Cortex of kidney (tissue), 1 donor: ENCODE measurements at places on chromosomes 5 and 9.

DNA sequence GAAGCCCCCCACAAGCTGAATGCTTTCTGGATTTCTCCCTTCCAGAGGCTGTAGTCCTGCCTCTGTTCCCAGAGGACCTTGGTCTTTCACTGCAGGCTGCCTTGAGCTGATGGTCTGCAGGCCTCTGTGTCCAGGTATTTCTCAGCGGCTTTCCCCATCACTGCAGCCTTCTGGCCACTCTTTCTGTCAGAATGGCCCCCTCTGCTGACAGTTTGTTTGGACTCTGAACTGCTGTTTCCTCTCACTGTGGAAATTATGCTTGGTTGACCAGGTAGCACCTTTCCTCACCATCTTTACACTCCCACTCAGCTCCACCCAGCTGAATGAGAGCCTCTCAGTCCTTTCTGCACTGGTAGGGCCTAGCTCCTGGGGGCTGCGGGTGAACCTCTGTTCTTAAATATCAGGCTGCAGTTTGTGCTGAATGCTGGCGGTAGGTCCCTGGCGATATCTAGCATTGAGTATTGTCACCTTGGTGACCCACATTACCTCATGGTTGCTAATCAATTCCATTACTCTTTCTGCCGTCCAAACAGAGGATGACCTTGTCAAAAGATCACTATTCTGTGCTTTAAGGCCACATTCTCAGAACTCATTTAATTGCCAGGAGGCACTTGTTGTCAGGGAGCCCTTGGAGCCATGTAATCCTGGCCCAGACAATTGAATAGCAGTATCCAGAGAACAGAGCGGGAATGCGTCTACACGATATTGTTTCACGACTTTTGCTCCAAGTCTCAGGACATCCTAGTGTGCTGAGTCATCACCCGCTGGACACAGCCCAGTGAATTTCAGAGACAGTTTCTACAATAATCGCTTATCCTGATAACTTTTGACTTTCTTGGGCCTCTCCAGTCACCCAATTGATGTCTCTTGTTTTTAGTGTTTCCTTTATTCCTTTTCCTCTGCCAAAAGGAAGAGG is 230.2 kb downstream of the TENT4A start:
- no peak for DNase-seq

GRCh38 chr5:103356350-103357091 is 98.0 kb downstream of the MACIR start:
- DNase-seq, result no peak

GRCh38 chr9:84990416-84990815 is 320.9 kb downstream of the NTRK2 start:
- DNase-seq, result no peak

DNA sequence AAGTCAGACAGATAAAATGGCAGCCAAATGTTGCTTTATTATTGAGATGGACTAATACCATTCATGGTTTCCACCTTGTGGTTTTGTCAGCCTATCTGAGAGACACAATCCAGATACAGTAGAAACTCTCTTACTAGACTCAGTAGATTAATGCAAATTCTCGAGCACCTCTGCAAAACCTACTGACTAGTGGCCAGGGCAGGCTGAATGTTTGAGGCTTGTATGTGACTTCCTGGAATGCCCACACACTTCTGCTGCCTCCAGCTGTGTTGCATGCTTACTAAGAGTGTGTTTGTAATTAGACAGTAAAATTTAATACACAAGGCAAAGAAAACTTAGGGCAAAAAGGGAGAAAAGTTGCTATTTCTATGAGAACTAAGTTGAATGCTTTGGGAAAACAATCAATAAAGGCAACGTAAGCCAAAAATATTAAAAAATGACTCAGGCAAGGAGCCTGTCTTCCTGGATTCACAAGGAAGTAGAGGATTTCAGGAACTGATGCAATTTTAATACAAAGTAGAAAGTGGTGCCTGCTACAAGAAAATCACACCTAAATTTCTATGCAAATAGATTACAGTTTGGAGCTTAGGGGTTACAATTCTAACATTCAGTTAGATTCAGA is 30.2 kb upstream of the CCNG1 start:
- no peak for DNase-seq

GRCh38 chr5:71887680-71888079 is 168.6 kb downstream of the CARTPT start:
- DNase-seq, result no peak

DNA sequence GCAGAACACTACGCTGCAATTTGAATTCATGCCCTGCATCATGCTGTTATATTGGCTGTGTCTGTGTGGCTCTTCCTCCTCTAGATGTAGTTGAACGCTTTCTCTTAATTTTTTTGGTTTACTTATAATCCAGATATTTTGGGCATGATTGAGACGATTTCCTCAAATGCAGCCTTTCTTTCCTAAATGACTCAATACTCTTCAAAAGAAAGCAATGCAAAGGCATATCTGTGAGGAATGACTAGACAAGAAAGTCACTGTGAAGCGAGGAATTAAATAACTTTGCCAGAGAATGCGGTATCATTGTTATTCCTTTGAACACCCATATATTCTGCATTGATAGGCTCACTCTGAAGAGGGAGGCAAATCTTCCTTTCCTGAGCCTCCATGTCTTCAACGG is 152.8 kb downstream of the YIPF5 start:
- DNase-seq, result no peak

- no peak for DNase-seq
Observed at GRCh38 chr5:178380086-178380485, 147.5 kb upstream of the PHYKPL start.

DNA sequence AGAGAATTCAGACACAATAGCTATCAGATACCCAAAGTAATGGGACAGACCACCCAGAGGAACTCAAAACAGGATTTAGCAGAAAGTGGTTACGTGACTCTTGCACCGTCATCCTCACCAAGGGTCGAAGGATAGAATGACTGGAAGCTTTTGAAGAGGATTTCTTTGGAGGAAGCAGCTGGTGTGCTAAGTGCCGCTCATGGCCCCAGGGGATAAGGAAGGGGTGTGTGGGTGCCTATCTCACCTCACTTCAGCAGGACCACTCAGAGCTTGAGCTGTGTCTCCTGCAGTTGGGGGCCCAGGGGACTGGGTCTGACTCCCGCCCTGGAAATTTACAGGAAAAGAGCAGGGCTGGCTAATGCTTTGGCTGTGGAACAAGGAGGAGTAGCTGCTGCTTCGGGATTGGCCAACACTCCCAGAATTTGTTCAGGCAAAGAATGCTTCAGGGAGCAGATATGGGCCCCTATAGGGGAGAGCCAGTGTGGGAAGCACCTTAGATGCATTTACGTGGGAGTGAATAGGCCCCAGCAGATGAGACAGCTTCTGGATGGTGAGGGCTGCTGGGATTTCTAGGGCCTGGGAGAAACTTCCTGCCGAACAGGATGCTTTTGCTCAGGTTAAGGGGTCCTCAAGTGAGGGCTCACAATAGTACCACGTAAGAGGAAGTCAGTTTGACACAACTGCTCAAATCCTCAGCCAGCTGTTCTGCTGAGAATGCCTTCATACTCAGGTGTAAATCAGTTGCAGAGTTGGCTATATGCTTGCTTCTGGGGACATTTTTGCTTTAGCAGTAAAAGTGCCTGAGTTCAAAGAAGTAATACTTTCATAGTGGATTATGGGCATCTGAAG is 29.1 kb upstream of the TOMM5 start:
- no peak for DNase-seq

DNA sequence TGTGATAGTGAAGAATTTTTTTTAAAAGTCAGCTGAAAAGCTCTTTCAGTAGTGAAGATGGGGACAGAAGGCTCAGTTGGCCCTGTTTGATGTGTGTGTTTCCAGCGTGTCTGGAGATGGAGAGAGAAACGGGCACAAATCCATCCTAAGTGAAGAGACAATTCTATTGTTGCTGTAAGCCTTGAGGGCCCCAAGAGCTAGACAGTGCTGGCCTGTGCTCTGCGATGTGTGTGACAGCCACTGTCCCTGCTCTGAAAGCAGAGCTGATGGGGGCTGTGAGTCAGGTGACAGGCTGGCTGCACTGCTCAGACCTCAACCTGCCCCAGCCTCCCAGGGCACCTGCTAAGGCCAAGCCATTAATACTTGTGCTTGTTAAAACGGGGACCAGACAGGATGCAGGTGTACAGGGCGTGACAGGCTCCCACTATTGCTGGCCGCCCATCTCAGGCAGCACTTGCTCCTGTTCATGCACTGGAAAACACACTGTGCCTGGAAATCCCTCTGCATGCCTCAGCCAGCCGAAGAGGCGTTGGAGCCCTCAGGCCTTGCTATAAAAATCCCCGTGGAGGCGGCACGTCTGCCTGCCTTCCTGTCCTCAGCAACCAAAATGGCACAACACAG is 44.6 kb upstream of the SEMA4D start:
- DNase-seq, result no peak

DNA sequence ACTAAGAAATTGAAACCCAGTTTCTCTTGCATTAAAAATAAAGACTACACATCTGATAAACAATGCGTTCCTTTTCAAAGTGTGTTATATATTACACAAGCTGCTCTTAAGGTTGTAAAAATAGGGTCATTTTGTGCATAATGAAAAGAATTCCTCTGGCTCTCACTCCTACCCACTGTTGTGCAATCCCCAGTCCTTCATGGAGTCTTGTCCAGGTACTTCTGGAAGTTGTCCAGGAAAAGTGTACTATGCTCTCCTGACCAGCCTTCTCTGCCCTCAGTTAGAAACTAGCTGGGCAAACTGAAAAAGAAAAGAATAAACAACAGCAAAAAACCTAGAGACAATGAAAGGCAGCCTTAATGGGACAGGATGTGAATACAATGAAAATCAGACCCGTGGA is 345.5 kb upstream of the PAPPA start:
- no peak for DNase-seq

- no peak for DNase-seq
Observed at GRCh38 chr5:111002036-111002435, 69.5 kb upstream of the TSLP start.

GRCh38 chr9:86353655-86354010 is 577 bp downstream of the TUT7 start:
- DNase-seq, result no peak

DNA sequence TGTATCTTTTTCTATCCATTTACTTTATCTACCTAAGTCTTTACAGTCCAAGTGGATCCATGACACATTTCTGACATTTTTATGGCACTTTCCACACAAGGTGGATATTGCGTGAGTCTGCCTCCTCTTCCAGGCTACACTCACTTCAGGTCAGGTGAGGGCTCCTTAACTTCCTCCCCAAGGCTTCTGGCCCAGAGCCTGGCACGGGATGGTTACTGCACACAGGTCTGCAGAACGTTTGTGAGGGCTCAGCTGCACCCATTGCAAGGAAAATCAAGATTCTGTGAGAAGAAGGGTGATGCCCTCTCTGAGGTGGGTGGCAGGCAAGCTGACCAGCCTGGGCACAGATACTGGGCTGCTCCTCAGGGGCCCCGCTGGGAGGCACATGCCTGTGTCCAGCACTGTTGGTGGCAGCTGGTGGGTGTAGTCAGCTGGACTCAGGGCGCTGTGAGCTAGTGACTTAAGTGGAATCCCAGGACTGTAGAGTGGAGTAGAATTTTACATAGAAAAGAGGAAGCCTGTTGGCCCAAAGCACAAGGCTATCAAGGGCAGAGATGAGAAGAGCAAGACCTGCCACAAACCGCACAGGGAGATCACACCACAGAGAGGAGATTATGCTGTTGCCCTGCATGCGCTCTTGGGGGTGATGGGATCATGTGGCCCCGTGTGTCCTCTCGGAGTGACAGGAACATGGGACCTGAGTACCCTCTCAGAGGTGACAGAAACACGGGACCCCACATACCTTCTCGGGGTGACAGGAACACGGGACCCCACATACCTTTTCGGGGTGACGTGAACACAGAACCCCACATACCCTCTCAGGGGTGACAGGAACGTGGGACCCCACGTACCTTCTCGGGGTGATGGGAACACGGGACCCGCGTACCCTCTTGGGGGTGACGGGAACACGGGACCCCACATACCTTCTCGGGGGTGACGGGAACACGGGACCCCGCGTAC is 21.3 kb downstream of the AHRR start:
- DNase-seq, result no peak

DNA sequence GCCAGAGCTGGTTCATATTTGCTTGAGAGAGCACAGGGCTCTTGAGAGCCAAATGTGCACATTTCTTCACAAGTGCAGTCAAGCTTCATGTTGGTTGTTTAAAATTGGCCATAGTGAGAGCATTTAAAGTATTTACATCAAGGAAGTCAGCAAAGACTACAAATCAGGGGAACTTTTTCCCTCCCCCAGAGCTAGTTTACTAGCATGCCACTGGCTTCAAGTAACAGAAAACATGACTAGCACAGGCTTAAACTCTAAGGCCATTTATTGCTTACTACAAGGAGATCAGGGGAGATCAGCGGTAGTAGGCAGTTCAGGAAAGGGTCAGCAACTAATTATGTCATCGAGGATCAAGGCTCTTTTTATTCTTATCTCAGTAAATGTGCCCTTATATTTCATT is 11.0 kb upstream of the CCDC171 start:
- no peak for DNase-seq

DNA sequence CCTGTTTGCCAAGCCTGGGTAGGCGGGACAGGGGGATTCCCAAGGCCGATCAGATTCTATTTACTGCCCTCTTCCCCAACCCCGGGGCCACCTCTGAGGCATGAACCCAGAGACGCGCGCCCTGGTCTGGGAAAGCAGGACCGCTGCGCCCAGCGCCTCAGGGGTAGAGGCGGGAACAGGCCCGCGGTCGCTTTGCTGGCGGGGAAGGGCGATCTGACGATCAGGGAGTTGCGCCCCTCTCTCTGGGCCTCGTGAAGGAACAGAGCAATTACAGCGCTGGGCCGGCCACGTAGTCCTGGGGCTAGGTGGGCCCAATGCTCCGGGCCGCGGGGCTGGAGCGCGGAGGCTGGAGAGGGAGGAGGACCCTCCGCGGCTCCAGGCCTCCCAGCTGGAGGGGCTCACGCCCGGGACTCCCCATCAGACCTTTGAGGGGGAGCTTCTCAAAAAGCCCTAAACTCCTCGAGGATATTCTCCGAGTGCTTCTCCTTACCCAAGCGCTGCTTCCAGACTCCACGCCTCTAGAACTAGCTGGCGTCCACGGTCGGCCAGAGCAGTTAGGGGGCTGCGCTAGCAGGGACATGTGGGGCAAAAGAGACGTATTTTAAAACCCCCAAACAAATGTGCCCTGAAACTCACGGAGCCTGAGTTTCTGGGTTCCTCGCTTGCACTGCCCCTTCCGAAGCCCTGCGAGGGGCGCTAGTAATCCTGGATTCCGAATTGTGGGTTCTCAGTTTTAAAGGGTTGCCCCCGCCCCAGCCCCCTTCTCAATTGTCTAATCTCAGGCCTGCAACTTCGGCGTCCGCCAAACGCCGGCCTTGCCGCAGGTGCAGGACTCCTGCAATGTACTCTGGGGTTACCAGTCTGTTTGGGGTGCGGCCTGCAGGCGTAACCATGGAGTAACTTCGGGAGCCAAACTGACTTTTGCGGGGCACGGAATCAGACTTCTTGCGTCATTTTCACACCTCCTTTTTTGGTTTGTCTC is 57.6 kb downstream of the TMEM174 start:
- DNase-seq, result no peak

- DNase-seq, result no peak
Observed at GRCh38 chr5:39283231-39283818, 64.0 kb upstream of the FYB1 start.

- DNase-seq, result no peak
Observed at GRCh38 chr9:87862536-87863268, 20.0 kb upstream of the SPATA31E1 start.
